ENCODE measurements at places on chromosomes 2 and 18. TPM values are rescaled to one million over a fixed set of nuclear protein-coding genes. Genes with fewer than 3 reads are reported as not detected.

Gene BOLL
- not detected for total RNA-seq

Gene STON1
- total RNA-seq = 2.1 TPM

Gene HRH4
- 0.11 TPM for total RNA-seq

Gene ANKRD53
- total RNA-seq = 0.40 TPM

Gene SAG
- total RNA-seq = 1.8 TPM
